Activated CD4-positive, alpha-beta memory T cell treated with anti-CD3 and anti-CD28 coated beads, Interleukin-2, amount 10 ng/mL, durations not matched to agents 7 days and 5 days (primary cell): ENCODE measurements at places on chromosomes 3 and 15. TPM values are rescaled to one million over a fixed set of nuclear protein-coding genes. Genes with fewer than 3 reads are reported as not detected.

The PCOLCE2 gene
- total RNA-seq: 0.38 TPM

The DLL4 gene
- not detected for total RNA-seq

The GXYLT2 gene
- total RNA-seq: not detected

The USP4 gene
- total RNA-seq: 77.8 TPM

The FBN1 gene
- 1.3 TPM for total RNA-seq

The ALDH1A3 gene
- total RNA-seq: not detected

The AADAC gene
- total RNA-seq: not detected

The BDH1 gene
- total RNA-seq: 55.8 TPM

The NME9 gene
- 0.20 TPM for total RNA-seq

The SERPINI2 gene
- not detected for total RNA-seq

The THSD4 gene
- not detected for total RNA-seq

The TRH gene
- not detected for total RNA-seq

The NR1I2 gene
- total RNA-seq: 0.13 TPM

The GOLGA8Q gene
- total RNA-seq: 2.4 TPM

The GOLGA6B gene
- not detected for total RNA-seq

- DNase-seq: no peak
These were observed 8.0 kb upstream of the PARL start for GRCh38 chr3:183892610-183893214.

DNA sequence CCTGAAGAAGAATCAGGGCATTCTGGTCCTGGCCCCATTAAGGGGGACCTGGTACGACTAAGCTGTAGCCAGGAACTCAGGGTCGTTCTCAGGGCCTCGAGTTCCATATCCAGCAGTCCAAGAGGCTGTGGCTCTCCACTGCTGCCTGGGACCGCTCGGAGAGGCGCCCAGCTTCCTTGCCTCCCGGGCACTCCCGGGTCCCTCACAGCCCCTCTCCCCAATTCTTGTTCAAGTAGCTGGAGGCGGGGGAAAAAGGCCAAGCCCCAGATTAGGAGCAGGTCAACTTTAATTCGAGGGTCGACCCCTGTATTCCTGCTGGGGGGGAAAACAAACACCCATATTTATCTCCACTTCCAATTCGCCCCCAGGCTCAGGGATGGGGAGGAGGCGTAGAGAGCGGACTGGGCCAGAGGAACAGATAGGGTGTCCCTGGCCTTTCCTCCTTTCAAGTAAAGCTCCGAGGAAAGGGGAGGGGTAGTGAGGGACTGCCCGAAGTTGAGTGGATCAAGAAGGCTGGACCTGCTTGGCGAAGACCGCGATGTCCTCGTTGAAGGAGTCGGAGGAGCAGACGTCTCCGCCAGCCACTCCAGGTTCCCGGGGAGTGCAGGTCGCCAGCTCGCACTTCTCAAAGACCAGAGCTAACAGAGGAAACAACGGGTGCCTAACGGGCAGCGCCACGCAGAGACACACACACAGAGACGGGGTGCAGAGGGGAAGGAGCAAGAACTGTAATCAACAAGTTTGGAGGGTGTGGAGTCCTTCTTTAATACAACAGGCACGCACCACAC is 4.4 kb downstream of the MEIS2 start:
- DNase-seq: no peak

DNA sequence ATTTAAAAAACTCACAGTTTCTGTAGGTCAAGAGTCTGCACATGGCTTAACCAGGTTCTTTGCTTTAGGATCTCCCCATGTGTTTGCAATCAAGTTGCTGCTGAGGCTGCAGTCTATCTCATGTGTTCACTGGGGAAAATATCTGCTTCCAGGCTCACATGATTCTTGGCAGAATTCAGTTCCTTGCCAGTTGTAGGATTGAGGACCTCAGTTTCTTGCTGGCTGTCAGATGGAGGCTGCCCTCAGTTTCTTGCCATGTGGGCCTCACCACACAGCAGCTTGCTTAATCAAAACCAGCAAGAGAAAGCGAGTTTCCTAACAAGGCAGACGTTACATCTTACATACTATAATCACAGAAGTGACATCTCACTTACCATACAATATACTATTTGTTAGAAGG is 10.0 kb upstream of the TBC1D5 start:
- DNase-seq: no peak

- no peak for DNase-seq
These were observed 29.5 kb downstream of the CFAP100 start for GRCh38 chr3:126424039-126424717.

GRCh38 chr3:194687638-194688199 is 2.0 kb downstream of the FAM43A start:
- peak; percentile 83 for DNase-seq

DNA sequence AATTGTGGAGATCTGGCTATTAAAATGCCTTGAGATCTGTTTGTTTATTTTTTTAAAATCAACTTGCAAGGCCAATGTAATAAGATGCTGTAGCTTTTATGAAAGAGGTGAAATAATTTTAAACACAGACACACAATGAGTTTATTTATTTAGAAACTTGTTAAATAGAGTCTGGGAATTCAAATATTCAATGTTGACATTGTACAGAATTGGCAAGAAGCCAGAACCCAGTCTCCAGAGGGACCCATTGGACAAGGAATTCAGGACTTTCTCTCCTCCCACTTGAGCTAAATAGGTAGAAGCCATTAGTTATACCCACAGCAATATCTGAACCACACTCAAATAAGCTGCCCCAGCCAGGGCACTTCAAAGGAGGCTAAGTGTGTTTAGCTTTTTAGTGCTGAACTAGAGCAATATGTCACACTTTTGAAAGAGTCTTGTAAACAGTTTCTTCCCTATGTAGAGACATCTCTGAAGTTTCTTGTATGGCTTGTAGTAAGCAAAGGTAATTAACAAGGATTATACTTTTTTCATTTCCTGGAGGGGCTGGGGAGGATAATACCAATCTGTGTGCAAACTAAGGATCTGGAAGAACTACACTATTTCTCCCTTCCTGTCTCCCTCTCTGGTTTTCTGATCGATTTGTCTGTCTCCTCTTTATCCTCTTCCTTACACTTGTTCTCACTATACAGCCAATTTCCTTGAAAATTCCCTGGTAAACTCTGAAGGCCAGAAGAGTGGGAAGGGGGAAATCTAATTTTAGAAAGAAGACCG is 6.0 kb downstream of the MECOM start:
- DNase-seq: no peak

GRCh38 chr15:67887776-67888175 is 47.9 kb upstream of the RNU6-1 start:
- no peak for DNase-seq

- DNase-seq: peak; percentile 86
These were observed at the start of gene GPR160 for GRCh38 chr3:170037463-170038433. TSS of gene GPR160 (plus strand) at chr3:170037995. CDS start at chr3:170083973, 45,978 bp downstream.

DNA sequence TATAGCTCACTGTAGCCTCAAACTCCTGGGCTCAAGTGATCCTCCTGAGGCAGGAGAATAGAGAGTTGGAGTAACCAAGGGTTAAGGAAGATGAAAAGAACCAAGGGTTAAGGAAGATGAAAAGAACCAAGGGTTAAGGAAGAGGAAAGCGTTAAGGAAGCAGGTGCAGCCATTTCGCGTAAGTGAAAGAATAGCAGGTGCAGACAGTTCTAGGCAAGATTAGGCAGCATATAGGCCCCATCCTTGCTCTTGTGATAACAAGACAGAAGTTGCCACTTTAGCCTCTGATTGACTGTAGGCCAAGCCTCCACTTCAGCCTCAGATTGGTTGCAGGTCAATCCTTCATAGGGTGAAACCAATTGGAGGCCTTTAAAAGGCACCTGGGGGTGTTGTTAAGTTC is 677.4 kb downstream of the PDCD6IP start:
- no peak for DNase-seq

DNA sequence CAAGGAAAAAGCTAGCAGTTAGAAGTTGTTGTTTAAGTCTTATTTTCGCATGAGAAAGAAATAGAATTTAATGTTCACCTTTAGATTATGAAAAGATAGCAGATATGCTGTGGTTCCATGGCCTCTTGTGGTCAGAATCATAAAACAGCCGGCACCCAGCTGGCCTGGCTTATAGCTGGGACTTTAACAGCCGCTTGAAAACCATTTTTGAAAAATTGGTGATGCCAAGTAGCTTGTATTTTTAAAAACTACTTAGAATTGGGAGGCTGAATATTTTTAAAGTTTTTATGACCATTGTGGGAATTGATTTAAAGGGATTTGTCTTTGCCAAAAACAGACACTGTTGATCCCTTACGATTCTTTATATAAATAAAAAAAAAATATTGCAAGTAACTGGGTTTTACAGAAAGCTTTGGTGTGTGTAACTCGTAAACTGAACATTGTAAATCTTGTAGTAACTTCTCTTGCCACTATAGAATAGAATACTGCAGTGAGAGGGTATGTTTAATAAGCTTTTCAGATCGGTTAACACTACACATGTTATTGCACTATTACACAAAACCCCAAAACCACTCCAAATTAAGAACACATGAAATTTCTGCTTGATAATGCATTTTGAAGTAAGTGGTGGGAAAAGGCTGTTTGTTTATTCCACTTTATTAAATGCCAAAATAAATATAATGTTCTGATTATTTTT is 6.6 kb downstream of the ARRDC4 start:
- no peak for DNase-seq

DNA sequence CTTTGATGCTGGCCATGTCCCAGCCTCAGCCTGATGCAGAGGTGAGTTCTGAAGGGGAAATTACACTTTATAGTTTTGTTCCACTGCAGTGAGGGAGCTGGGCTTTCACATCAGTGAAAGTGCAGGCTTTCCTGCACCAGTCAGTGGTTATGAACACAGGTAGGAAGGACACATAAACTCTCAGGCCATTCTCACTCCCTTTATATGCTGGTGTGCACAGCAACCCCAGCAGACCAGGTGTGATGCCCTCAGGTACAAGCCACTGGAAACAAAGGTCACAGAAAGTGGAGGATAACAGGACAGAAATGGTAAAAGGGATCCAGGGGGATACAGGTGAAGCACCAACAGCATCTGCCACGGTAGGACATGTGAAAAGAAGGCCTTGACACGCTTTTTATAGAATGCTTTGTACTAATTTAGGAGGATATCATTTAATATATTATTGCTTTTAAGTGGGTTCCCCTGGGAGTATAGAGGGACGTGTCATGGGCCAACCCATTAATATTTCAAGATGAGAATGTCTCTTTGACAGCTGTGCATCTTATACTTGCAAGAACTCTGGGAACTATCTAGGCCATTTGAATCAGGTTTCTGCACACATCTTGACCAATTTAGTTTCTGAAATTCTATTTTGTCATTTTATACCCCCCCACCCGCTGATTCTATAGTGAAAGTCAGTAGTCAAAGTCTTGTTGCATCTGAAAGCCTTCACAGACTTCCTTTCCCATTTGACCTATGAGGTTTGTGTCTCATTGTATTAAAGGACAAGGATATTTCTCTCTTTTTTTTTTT is 25.0 kb upstream of the BLM start:
- no peak for DNase-seq

- no peak for DNase-seq
These were observed 283.9 kb upstream of the CTNNB1 start for GRCh38 chr3:40915346-40915865.

GRCh38 chr3:177538048-177538749 is 340.9 kb upstream of the TBL1XR1 start:
- no peak for DNase-seq

DNA sequence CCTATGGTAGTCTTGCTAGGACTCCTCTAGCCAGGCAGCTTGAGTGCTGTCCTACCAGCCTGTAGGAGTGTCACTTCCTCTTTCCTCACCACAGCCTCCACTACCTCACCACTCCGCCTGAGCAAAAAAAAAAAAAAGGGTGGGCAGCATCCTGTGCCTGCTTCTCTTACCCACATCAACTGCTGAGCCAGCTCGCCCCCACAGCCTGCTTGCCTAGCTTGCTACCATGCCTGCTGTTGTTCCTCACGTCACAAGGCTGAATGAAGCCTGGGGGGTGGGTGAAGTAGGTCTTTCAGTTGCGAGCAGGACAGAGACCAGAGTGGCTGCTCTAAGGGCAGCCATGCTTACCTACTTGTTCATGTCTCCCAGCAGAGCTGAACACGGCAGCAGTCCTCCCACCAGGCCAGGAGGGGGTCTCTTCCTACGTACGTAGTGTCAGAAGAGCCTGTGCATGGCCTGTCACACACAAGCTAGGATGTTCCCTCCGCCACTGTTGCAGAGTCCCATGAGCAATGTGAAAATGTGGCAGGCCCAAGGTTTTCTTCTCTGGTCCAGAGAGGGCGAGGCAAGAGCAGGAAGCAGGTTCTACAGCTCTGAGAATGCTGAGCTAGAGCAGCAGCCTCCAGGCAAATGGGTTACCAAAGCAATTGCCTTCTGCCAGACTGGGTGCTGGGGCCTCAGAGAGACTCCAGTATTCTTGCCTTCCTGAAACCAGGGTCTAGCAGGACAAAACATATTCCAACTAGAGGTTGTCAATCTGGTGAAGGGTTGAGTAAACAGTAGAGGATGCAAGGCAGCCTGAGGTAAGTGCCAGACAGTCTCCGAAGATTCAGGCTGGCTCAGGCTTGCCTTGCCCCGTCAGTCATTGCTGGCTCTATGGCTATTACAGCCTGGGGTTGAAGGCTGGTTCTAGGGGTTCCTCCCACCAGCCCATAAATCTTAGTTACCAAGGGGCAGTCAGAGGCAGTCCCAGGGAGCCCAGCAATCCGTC is 8.1 kb downstream of the PPM1M start:
- peak; percentile 87 for DNase-seq

- peak; percentile 74 for DNase-seq
These were observed 125.5 kb downstream of the GADL1 start for GRCh38 chr3:30768703-30769550.

GRCh38 chr15:39735120-39735717 is 47.4 kb downstream of the FSIP1 start:
- DNase-seq: no peak

DNA sequence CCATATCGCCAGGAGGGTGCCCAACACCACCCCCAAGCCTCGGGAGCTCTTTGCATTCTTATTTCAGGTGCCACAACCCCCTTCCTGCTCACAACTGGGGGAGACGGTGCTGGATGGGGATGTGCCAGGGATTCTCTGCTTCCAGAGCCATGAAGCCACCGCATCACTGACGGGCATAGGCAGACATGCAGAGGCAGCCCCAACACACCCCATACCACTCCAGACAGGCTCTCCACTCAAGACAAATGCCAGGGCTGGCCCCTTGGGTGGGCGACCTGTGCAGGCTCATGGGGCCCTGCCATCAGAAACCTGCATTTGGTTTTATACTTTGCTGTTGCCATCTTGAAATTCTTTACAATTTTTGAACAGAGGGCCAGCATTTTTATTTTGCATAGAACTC is 27.0 kb upstream of the TRPM1 start:
- no peak for DNase-seq

DNA sequence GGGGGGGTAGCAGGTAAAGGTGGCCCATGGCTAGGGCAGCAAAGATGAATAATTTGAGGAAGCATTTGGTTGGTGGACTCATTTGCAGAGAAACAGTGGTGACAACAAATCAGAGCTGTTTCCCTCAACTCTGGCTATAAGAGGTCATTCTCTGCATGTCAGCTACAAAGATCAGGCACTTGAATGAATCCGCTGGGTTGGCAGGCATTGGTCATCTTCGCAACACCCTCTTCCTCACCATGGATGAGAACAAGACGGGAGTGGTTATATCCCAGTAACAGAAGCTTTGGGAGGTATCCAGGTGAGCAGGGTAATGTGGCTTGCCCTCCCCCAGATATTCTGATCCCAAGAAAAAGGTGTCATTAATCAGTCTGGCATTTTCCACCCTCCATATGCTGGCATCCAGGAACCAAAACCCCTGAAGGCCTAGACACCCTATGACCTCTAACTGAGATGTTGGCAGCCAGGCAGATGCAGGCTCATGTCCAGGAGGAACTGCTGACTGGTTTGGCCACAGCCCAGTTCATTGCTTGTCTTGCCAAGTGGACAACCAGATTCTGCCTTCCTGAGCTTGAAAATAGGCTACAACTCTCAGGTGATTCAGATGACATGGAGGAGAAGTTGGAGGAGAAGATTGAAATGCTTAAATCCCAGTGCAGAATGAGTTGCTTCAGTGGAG is 108.9 kb upstream of the TRIM42 start:
- no peak for DNase-seq

- no peak for DNase-seq
These were observed 910.1 kb downstream of the MCTP2 start for GRCh38 chr15:95141486-95141885.
